Stimulated activated CD8-positive, alpha-beta memory T cell treated with anti-CD3 and anti-CD28 coated beads, Interleukin-12 subunit alpha, Interleukin-12 subunit beta, amount 100 ng/mL, for 1 hour (primary cell): ENCODE measurements at places on chromosomes 1 and 21.
A peak's percentile ranks its signal among the peaks of the same experiment; 100 is the strongest.

- no peak for DNase-seq
Measured at GRCh38 chr1:65421351-65422025, 1.0 kb downstream of the LEPR start.

GRCh38 chr1:228354390-228355320 is 52.0 kb downstream of the TRIM11 start:
- DNase-seq: no peak

DNA sequence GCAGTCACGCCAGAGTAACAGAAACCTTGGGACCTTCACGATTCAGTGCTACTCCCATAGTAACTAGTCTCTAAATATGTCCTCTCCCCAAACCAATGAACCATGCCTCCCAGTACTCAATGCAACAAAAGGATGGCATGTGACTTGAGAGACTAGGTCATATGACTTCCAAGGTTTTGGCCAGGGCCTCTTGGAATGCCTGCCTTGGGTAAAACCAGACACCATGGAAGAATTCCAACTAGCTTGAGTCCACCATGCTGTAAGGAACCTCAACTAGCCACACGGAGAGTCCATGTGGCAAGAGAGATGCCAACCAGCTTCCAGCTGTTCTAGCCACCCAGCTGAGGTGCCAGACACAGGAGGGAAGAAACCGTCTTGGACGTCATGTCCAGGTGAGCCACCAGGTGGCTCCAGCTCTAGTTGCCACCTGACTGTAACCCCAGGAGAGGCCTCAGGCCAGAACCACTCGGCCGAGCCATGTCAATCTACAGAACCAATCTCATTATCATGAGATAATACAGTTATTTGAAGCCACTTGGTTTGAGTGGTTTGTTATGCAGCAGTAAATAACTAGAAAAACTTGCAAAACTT is 115.0 kb downstream of the SYF2 start:
- DNase-seq: no peak

DNA sequence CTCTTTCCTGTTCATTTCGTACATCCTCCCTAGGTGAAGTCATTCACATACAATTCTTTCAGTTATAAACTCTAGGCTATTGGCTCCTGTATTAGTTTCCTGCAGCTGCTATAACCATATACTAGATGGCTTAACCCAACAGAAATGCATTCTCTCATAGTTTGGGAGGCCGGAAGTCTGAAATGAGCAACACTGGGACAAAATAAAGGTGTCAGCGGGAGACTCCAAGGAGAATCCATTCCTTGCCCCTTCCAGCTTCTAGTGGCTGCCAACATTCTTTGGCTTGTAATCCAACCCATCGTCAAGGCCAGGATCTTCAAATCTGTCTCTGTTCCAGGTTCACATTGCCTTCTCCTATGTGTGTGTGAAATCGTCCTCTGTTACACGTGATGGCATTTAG is 71.3 kb downstream of the TOR3A start:
- DNase-seq: no peak

GRCh38 chr1:248165186-248165585 is 9.4 kb upstream of the OR2M2 start:
- no peak for DNase-seq

- DNase-seq: no peak
Measured at GRCh38 chr1:3663999-3664699, 11.8 kb downstream of the TP73 start.

DNA sequence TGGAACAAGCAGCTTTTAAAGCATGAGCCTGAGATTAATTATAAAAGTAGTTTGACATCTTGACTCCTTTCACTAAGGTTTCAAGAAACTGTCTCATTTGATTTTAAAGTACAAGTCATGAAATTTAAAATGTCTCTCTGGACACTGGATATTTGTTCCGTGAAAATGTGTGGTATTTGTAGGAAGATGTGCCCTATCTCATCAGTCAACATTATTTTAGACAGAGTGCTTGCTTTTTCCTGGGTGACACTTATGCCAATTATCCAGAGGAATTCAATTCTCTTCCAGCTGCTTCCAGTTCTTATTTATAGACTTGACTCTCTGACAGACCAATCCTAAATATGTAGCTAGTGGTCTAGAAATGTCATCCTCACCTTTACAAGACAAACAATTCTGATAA is 300.4 kb downstream of the PLA2G4A start:
- no peak for DNase-seq

DNA sequence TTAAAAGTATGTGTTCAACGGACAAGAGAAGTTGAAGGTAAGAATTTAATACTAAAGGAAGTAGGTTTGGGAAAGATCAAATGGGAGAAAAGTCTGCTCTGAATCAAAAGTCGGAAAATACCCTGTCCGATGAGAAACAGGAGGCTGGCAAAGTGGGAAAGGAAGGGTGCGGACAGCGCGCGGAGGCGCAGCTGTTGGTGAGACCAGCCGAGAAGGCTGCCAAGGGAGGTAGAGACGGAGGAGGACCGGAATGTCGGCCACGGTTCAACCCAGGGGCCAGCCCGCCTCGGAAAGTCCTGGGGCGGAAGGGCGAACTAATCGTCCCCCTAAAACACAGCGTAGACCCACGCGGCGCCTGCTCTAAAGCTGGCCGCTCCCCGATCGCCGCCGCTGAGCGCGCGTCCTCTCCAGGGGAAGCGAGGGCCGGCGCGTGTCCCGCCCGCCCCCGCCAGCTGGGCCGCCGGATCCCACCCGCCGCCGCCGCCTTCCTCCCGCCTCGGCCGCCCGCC is 639 bp upstream of the SPATA1 start:
- DNase-seq: no peak

DNA sequence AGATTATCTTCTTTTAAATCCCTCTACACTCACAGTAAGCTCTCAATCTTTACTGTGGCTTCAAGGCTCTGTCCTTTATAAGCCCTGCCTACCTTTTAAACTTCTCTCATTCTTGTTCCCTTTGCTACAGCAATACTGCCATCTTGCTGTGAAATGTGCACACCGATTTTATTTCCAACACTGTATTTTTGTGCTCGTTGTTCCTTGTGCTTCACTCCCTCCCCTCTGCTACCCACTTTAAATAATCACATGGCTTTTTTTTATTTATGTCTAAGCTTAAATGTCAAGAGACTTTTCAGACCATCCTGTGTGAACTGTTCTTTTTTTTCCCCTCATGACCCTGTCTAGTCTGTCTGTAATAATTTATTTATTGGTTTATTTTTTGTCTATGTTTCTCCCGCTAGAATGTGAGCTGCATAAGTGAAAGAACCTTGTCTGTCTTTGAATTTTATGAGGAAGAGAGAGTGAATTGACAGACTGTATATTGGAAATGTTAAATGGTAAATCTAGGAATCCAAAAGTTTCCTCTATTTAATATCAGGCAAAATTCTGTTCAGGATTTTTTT is 45.7 kb downstream of the ABCD3 start:
- no peak for DNase-seq

DNA sequence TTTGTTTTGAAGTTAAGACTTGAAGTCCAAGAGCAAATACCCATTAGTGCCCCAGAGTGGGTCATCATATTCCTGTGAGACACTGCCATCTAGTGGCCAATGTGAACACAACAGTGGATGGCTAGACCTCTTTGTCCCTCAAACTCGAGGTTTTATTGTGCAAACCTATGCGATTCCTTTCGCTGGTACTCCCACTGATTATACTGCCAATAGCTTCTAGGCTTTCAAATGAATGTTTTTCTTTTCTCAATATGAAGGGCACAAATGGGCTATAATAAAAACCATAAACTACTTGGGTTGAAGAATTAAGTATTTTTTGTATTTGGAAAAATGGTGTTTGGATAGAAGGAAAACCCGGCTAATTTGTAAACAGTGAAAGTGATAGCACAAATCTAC is 100.4 kb upstream of the ZNF281 start:
- peak; percentile 55 for DNase-seq

GRCh38 chr1:84425150-84425896 is 27.0 kb downstream of the DNASE2B start:
- DNase-seq: no peak

DNA sequence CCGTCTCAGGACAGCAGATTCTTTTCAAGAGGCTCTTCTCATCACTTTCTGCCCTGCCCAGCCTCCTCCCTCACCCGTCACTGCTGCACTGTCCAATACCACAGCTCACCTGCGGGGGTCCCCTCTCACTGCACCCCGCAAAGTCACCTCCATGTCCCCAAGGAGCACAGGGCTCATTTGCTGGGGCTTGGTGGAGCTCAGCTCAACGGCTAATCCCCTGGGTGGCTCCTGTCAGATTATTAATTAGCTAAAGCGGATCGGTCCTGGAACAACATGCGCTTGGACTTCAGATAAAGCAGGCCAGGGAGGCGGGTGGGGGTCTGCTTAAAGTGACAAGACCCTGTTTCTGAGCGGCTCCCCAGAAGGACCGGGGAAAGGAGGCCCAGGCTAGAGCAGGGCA is 43.1 kb downstream of the CASZ1 start:
- no peak for DNase-seq

- DNase-seq: peak; percentile 33
Measured at GRCh38 chr21:44911384-44912157, 9.1 kb downstream of the ITGB2 start.

DNA sequence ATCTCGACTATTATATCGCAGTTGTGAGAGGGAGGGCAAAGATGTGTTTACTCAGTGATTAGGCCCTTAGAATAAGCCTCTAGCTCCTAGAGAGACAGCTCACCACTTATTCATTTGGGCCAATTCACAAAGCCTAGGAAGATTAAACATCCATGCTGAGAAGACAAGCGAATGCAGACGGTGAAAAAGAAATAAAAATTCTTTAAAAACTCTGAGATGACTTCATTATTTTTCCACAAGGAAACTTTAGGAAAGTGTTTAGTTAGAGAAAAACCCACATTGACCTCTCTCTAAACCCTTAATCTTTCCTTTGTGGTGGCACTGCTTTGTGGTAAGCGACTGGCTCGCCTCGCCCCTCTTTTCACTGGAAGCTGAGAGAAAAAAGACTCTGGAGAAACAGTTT is 146.8 kb upstream of the DMRTA2 start:
- DNase-seq: no peak

DNA sequence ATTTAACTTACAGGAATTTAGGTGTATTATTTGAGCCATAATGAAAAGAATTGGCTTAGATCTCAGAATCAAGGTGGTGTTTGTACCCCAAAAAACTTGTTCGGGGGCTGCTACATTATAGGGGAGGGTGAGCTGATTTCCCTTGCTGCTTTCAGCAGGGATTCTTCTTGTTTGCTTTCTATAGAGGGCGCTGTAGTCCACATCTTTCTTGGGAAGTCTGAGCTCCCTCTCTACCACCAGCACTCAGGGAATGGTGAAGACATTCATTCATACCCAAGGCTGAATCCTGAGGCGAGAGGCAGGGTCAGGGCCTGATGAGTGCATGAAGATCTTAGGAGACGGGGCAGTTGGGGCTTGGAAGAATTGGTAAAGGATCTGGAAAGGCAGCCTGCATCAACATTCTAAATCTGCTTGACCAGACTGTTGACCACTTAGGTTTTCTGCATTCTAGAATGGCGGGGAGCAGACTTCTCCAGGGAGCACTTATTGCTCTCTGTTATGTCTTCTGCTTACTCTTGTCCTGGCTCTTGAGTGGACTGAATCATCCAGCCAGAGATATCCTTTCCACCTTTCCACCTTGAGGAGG is 18.9 kb downstream of the SPATA46 start:
- DNase-seq: no peak

DNA sequence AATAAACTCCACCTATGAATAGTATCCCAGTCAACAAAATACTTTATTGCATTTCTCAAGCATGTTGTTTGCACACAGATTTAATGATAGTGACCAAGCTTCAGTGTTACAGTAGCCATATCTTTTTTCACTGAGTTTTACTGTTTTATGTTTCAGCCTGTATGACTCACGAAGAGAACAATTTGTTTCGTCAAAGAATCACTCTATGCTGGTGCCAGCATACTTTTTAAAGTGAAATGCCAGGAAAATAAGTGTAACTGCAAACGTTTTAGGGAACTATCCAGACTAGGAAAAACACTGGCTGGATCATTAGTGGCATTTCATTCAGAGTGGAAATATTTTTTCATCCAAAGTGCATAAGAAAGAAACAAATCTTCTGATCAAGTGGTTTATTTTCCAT is 210.8 kb downstream of the COL11A1 start:
- DNase-seq: no peak

DNA sequence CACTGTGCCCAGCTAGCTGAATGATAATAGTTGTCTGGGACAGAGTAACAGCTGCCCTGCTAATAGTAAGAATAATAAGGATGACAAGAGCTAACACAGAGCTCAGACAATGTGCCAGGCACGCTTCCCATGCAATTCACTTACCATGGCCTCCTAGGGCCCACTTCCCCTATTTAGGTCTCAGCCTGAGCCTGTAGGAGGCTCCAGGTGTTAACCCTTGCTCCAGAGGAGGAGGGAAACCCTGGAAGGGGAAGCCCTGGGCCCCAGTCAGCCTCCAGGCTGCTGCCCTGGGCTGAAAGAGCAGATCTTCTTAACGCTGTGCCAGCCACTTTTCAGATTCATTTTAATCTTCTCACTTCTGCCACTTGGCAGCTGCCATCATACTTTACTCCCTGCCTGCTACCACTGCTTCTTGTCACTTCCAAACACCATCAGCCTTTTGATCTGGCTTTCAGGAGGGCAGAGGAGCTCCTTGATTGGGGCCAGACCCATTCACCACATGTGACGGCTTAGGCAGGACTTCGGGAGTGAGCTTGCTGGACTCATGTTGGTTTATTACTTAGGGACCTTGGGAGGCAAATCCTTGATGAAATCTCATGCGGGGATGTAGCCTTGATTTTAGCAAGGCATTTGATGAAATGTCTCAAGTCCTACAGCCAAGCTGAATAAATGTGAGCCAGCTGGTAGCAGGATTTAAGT is 66.7 kb upstream of the PARP1 start:
- DNase-seq: no peak

GRCh38 chr1:93638981-93639380 is 42.7 kb downstream of the BCAR3 start:
- DNase-seq: no peak

DNA sequence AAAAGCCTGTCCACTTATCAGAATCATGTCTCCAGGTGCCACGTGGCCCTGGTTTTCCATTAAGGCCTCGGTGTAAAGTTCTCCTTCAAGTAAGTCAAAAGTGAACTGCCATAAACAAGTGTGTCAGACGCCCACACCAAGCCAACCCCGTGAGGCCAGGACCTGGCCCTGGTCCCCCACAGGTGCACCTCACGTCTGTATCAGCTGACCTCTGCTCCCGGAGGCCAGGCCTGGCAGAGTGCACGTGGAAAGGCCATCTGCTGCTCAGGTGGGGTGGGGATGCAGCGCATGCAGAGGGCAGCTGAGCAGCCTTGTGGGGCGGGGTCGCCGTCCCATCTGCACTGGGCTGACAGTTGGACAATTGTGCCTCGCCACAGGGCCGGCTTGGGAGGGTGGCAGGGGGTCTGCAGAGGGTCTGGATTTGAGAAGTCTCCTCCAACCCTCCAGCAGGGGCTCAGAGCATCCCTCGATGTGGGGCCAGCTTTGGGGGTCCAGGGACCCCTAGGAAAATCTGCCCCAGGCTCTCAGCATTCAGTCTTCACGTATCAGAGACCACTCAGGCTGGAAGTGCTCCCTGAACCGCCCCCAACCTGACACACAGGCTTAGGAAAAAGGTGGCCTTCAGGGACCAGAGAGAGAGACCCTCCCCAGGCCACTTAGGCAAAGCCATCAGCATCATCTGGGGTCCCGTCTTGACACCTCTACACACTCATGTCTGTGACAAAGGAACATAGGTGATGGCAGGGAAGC is 3.0 kb downstream of the SLC19A1 start:
- DNase-seq: no peak

- no peak for DNase-seq
Measured at GRCh38 chr1:32223683-32224082, 1.5 kb downstream of the EIF3I start.

- DNase-seq: no peak
Measured at GRCh38 chr1:29520571-29521437, 284.5 kb downstream of the PTPRU start.
